ENCODE measurements at places on chromosomes 13 and 19.

DNA sequence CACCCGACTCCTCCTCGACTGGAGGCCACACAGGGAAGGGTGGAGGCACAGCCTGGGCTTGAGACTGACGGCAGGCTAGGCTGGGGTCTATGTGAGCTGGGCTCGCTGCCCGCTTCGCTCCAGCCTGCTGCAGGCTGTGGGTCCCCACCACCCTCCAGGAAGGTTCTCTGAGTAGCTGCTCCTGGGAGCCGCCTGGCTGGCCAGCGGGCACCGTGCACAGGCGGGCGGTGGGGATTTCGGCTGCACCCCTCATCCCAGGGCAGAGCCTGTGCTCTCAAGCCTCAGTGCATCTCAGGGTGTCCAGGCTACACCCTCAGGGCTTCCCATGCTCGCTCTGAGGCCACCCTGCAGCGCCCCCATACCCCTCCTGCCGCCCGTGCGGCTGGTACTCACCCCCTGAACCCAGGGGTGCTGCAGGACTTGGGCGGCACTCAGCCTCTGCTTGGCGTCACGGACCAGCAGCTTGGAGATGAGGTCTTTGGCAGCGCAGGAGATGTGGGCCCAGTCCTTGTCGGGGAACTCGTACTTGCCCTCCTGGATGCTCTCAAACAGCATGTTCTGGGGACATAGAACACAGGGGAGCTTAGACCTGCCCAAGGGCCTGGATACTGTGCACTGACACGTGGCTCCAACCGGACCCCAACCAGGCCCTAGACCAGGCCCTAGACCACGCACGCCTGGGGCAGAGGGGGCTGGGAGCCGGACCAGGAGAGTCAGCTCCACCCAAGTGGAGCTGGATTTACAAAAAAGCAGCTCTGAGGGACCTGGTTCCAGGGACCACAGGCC is 10.2 kb downstream of the MKNK2 start:
- DNase-seq = no peak

- no peak for DNase-seq
Measured at GRCh38 chr13:45215392-45216077, 14.7 kb upstream of the KCTD4 start.

DNA sequence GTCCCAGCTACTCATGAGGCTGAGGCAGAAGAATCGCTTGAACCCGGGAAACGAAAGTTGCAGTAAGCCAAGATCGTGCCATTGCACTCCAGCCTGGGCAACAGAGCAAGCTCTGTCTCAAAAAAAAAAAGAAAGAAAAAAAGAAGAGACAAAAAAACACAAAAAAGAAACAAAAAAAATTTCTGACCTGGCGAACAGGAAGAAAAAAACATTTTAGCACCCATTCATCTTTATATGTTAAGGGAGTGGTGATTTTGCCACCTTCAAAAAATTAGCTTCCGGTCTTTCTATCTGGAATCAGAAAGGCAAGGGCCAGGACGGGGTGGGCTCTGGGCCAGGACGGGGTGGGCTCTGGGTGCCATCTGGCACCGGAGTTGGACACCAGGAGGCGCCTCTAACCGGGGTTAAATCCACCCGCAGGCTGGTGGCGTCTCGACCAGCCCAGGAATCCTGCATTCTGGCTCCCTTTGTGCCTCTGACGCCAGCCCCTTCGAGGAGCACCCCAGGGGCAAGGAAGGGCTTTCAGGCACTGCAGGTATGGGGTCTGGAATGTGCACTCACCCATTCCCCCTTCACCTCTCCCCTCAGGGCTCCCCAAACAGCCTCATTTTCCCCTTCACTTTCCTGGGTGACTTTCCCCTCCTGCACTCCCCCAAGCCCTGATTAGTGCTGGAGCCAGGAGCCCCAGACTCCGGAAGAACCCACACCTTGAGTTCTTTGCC is 10.4 kb upstream of the ZSWIM4 start:
- DNase-seq = no peak

- no peak for DNase-seq
Measured at GRCh38 chr13:62631124-62631523, 1215.5 kb upstream of the PCDH20 start.

- no peak for DNase-seq
Measured at GRCh38 chr13:24931450-24932251, 164.3 kb upstream of the PABPC3 start.

DNA sequence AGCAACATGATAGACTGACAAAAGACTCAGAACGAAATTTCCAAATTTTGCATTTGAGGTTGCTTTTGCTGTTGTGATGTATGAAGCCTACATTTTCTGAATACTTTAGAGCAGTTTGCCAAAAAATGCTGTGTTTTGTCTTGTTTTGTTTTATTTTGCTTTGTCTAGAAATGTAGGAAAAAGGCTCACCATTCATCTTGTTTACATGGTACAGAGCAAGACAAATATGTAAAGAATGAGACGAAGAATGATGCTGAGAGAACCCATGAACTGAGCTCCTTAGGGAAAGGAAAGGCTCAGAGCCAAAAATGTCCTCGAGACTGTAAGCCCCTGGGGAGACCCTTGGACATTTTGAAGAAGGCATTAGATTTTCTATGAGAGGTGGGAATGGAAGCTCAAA is 6.8 kb upstream of the SPART start:
- DNase-seq = no peak

GRCh38 chr13:33079960-33080359 is 63.7 kb downstream of the KL start:
- no peak for DNase-seq
